ENCODE measurements at places on chromosomes 7 and 10.

GRCh38 chr10:99297033-99297432 lies 32.1 kb upstream of the CNNM1 start:
- DNase-seq = no peak

GRCh38 chr10:6386346-6386745 lies 183.6 kb downstream of the PFKFB3 start:
- DNase-seq = no peak

- DNase-seq = no peak
These were observed 204.4 kb downstream of the CXCL12 start for GRCh38 chr10:44180321-44181168.

GRCh38 chr7:13988065-13988464 lies 1.4 kb downstream of the ETV1 start:
- no peak for DNase-seq

DNA sequence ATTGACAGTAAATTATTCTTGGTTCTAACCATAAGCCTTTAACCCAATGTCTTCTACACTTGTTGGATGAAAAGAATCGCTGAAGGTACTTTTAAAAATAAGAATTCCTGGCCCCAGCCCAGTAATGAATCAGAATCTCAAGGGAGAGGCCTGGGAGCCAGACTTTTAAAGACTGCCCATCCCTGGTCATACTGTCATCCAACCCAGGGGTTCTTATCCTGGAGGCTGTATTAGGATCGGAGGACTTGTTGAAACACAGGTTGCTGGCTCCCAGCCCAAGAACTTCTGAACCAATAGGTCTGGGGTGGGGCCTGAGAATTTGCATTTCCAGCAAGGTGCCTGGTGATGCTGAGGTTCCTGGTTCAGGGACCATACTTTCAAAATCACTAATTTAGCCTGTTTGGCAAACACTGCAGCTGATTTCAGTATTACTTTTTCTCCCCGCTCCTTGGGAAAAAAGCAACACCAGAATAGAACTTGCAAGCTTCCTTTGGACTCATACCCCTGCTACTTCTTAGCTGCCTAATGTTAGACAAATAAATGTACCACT lies 79.5 kb upstream of the FAM133B start:
- DNase-seq = no peak

DNA sequence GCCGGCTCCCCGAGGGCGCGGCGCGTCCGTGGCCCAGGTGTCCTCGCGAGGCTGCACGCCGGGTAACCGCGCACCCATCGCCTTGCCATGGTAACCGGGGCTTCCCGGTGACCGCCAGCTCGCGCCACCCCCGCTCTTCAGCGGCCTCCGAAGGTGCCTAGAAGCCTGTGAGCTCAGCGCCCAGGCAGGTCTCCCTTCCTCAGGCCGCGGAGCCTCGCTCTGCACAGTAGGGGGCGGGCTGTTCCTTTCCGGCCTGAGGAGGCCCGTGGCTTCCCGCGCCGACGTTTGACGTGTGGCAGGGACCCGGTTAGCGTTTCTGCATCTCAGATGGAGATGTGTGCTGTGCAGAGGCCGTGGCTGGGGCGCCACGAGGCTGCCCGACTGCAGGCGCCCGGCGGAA lies 117.1 kb downstream of the DYNC2I1 start:
- DNase-seq = no peak

DNA sequence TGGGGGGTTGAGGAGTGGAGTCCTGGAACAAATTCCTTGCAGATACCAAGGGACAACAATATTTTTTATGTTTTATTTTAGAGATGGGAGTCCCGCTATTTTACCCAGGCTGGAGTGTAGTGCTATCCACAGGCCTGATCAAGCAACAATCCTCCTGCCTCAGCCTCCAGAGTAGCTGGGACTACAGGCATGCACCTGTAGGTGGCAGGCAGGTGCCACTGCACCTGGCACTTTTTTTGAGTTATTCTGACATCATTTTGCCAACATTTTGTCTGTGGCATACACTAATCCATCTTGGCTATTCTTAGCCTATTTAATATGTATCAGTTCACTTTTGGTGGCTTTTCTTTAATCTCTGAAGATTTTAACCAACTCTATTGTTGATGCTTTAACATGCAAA lies 317.8 kb upstream of the MTPN start:
- no peak for DNase-seq

DNA sequence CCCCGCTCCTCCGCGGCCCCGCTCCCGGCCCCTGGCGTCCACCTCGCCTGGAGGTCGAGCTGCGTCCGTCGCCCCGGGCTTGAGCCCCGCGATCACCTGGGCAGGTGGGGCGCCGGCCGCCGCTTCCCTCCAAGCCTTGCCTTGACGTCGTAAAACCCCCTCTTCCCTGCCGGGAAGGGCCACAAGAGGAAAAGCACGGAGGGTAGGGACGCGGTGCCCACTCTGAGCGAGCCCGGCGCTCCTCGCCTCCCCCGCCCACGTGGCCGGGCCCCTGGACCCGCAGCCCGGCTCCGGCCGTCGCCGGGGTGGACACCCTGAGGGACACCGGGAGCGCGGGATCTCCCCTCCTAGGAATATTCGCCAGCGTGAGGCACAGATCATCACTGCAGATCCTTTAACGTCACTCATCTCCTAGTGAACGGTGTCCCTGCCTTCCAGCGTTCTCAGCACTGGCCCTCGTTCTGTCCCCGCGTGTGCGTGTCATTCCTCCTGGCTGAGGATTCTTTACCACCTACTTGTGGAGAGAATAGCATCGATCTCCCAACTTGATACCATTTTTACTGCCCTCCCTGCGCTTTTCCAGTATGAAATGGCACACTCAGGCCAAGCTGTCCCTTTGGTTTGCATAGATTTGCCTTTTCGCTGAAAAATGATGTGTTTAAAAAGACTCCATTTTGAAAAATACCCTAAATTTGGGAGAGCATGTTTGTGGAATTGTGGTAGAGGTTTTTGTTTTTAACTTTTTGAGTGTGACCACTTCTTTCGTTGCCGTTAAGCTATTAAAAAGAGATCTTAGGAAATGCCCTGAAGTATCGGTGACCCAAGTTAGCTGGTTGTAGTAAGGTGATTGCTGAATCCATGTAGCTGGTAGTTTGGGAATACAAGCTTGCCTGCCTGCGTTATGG lies 649 bp downstream of the ACTR3B start:
- DNase-seq = peak; percentile 23

DNA sequence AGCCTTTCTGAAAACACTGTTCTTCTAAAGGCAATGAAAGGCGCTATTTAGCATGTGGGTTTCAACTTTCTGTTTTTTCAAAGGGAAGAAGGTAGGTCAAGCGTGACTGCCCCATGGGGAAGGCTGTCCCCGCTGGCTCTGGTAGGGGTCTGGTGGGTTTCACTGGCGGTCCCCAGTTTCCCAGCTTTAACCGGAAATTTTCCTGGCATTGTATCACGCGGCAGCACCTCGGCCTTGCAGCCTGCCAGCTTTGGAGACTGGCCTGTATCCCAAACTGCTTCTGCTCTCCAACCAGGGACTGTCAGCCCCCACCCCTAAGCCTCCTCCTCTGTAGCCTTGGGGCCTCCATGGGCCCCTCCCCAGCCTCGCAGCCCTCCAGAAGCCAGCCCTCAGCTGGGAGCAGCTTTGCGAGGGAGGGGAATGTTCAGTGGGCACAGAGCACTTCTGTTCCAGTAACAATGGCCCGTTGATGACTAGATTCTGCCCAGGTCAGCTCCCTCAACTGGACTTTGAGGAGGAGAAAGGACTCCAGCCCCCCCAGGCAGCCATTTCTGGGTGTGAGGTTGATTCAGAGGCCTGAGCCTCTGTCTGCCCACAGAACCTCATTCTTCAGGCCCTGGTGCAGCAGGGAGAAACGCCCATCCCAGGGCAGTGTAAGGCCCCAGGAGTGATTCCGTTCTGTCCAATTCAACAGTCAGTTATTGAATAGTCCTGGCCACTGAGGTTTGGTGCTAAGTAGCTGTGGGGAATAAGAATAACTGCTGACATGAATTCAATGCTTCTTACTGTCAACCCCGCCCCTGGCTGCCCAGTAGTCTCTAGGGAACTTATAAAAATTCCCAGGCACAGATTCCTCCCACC lies 17.1 kb downstream of the CHST3 start:
- DNase-seq = no peak

GRCh38 chr7:124085179-124085578 lies 52.3 kb upstream of the TMEM229A start:
- DNase-seq = peak; percentile 16

DNA sequence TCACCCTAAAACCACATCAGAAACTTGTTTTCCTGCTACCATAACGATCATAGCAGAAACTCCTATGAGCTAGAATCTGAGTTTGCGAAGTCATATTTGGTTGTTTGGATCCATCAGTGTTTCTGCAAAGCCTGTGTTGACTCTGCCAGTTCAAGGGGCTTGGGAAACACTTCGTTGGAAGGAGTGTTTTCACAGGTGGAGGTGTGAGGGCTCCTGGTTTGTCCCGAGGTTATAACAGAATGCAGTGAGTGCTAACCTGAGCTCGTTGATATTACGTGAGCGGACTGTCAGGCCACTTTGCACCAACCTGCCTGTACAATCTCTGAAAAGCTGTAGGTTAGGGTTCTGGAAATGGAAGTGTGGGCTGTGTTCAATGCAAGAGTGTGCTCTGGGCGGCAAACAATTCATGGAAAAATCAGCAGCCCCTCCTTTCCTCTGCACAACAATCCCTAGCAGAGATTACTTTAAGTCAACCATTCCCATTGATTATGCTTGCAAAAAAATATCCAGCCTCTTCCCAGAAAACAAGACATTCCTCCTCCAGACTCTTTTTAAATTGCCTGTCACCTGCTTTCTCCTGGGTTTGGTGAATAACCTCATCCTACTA lies 622.0 kb downstream of the TYW1 start:
- DNase-seq = peak; percentile 41

DNA sequence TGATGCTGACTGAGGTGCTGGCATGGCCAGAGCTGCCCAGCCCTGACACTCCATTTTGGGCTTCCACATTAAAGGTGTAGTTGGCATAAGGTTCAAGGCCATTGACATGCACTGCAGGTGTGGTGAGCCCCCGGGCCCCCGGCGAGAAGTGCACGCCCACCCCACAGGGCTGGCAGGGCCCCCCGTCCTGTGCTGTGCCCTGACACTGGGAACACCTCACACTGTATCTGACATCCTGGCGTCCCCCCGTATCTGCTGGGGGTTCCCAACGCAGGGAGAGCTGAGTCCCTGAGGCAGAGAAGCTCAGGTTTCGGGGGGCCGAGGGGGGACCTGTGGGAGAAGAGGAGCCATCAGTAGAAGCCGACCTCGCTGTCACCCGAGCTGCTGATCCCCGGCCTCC lies 10.0 kb downstream of the EPHA1 start:
- no peak for DNase-seq

All from NCI-H2029 treated with DMSO at 0.1 percent for 48 hours (cell line).